Muscle of back (tissue), 13 donors: ENCODE measurements at places on chromosomes 5 and 9. TPM values are rescaled to one million over a fixed set of nuclear protein-coding genes. Genes with fewer than 3 reads are reported as not detected.

Gene ITGA2
- polyA plus RNA-seq: 17.5 TPM

Gene LPAR1
- polyA plus RNA-seq: 58.1 TPM

Gene EFCAB9
- not detected for polyA plus RNA-seq

Gene SOHLH1
- not detected for polyA plus RNA-seq

Gene ABLIM3
- polyA plus RNA-seq: 82.8 TPM

Gene ANXA2R
- 1.2 TPM for polyA plus RNA-seq

Gene SAXO1
- 0.14 TPM for polyA plus RNA-seq

Gene C5orf52
- not detected for polyA plus RNA-seq

Gene LRSAM1
- 11.7 TPM for polyA plus RNA-seq

Gene NIPSNAP3A
- polyA plus RNA-seq: 55.5 TPM

Gene DELE1
- 93.9 TPM for polyA plus RNA-seq

- DNase-seq: no peak
These were observed 165.2 kb downstream of the TMEM38B start for GRCh38 chr9:105859428-105860091.

GRCh38 chr5:158813275-158813674 lies 286.4 kb downstream of the EBF1 start:
- DNase-seq: no peak

GRCh38 chr5:32285510-32286138 lies 27.1 kb downstream of the MTMR12 start:
- no peak for DNase-seq

- DNase-seq: no peak
These were observed 25.2 kb downstream of the RIGI start for GRCh38 chr9:32500768-32501167.

GRCh38 chr9:27367175-27367798 lies 70.3 kb upstream of the EQTN start:
- no peak for DNase-seq

GRCh38 chr5:7960142-7960541 lies 91.2 kb downstream of the MTRR start:
- DNase-seq: no peak

GRCh38 chr5:54357408-54358058 lies 47.2 kb upstream of the ARL15 start:
- no peak for DNase-seq

DNA sequence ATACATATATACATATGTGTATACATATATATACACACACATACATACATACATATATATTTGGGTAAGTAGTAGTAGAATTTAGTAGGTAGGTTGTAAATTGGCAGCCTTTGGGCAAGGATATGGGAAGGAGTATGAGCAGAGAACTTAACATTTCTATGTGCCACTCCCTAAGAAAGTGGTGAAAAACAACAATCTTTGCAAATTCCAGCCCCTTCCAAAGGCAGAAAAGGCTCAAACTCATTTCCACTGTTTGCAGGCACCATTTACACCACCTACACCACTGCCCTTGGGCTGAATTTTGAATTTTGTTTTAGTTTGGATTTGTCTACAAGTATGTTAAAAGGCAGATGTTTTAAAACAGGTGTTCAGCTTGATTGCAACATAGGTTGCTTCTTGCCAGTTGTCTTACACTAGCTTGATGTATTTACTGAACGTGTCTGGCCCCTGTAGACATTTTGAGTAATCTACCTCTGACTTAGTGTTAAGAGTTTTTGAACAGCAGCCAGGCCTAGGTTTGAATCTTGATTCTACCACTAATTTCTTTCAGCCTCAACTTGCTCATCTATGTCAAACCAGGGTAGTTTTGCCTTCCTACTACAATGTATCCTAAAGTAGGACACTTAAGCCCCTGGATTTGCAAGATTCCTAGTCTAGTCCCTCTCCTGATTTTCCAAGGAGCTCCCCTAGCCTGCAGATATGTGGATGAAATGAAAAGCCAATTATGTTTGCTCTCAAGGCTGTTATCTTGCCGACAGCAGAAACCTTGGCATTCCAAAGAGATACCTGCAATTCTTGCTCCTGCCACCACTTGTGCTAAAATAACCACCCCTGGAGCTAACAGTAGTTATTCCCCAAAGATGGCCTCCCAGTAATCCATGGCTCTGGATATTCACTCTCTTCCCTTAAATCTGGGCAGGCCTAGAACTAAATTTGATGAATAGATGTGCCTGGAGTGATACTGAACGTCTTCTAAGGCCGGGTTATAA lies 156.2 kb upstream of the SLC44A1 start:
- DNase-seq: no peak

DNA sequence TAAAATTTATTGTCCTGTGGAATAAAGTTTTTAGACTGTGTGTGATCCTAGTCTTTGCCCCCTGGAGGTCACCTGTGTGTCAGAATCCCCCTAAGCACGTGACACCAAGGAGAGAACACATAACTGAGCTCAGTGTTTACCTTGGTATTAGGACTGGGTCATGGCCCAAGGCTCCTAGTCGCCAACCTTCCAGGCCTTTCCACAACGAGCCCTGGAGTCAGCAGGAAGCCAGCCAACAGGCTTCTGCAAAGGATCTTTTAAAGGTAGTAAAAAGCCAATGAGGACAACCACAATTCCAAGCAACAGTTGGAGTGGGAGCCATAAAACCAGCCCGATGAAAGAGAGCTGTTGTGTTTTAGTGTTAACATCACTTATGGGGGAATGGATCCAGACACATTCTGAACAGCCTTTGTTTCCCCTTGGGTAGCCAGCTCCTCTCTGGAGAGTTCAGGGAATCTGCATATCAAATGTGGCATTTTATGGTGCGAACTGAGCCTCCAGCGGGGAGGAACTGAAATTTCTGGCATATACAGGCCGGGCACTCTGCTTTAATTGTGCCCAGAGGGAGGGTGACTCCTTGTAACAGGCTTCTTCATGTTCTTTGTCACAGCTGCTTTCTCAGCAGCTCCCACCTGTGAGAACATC lies 239.9 kb downstream of the FSTL4 start:
- DNase-seq: no peak

- DNase-seq: no peak
These were observed 215.8 kb downstream of the FRMD3 start for GRCh38 chr9:83322438-83322837.

DNA sequence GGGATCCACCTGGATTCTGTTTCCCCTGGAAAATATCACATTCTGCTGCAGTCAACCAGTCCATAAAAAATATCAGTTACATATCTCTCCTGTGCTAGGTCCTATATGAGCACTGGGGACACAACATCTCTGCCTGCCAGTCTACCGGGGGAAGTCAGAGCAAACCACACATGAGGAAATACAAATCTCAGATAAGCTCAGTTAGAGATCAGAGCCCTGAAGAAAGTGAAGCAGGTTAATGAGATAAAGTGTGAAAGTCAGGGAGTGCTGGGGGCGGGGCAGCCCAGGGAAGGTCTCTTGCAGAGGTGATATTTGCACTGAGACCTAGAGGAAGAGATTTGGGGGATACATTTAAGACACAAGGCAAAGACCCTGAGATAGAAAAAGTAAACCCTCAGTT lies 67.8 kb upstream of the SLC1A1 start:
- no peak for DNase-seq

- no peak for DNase-seq
These were observed 381.1 kb downstream of the TMEM38B start for GRCh38 chr9:106075236-106075959.

DNA sequence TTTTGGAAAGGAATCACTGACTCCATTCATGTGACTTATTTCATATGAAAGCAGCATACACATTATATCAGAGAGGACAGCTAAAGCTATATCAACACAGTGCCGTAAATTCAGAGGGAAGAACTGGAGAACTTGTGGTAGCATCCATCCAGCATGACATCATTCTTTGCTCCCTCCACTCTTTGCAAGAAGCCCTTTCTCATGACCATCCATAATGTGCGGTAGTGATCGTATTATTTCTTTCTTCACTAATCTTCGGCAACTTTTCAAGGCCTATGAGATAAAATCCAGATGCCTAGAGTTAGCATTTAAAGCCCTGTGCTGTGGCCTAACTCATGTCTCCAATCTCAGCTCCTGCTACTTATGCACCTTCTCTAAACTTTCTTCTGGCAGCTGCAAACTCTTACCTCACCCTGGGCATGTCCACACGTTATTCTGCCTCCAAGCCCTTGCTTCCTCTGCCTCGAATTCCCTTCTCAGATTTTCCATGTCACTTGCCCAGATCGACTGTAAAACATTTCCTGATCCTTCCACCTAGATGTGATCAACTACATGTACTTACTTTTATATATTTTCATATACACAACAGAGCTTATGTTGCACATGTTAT lies 307.3 kb upstream of the SGCD start:
- DNase-seq: peak; percentile 73
